Mucosa of descending colon (tissue), 3 donors: ENCODE measurements at places on chromosomes 7 and 10. TPM values are rescaled to one million over a fixed set of nuclear protein-coding genes. Genes with fewer than 3 reads are reported as not detected.

- no peak for DNase-seq
These were observed 8.8 kb upstream of the ATRNL1 start for GRCh38 chr10:115084277-115084850.

DNA sequence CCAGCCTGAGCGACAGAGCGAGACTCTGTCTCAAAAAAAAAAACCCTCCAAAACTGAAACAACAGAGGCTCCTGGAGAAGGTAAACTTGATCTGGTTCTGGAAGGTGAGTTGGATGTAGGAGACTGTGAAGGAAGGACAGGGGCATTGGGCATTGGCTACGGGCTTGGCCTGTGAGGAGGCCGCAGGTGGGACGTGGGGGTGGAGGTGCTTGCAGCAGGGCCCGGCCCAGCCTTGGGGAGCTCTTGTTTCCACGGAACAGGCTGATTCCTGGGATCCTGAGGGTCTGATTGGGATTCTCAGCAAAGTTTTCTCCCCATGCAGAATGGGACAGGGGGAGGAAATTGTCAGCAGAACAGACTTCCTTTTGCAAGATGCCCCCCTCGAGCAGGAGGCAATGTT is 30.6 kb downstream of the IL15RA start:
- no peak for DNase-seq

DNA sequence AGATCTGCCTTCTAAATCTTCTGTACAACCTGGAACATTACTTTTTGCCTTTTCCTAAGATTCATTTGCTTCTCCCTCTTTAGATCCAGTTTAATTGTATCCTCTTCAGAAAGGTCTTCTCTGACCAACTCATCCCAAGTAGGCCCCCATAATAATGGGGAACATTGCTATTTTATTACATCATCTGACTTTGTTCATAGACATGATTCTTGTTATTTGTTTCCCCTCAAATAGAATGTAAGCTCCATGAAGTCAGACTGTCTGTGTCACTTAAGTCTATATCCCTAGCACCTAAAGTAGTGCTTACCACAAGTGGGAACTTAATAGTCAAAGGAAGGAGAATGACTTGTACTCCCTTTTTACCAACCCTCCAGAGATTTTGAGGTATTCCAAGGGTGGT is 37.5 kb downstream of the LUC7L2 start:
- no peak for DNase-seq

- no peak for DNase-seq
These were observed 214.0 kb upstream of the KLF14 start for GRCh38 chr7:130947792-130948580.

- DNase-seq = no peak
These were observed 78.3 kb upstream of the TMEM72 start for GRCh38 chr10:44832595-44833390.

DNA sequence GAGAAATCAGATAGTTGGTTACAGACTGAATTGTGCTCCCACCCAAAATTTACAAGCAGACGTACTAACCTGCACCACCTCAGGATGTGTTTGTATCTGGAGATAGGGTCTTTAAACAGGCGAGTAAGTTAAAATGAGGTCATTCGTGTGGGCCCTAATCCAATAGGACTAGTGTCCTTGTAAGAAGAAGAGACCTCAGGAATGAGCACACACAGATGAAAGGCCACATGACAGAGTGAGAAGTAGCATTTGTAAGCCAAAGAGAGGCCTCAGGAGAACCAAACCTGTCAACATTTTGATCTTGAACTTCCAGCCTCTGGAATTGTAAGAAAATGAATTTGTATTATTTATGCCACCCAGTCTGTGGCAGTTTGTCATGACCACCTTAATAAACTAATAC is 149.5 kb upstream of the VWC2 start:
- DNase-seq = no peak

GRCh38 chr10:124306922-124307371 is 111.8 kb downstream of the OAT start:
- DNase-seq = peak; percentile 6

The TAS2R5 gene
- total RNA-seq = 2.4 TPM

The AKR1C8 gene
- not detected for total RNA-seq
